ENCODE measurements at places on chromosomes 16 and 17. TPM values are rescaled to one million over a fixed set of nuclear protein-coding genes. Genes with fewer than 3 reads are reported as not detected.

GRCh38 chr16:66359811-66360608 is 6.5 kb upstream of the CDH5 start:
- no peak for DNase-seq

DNA sequence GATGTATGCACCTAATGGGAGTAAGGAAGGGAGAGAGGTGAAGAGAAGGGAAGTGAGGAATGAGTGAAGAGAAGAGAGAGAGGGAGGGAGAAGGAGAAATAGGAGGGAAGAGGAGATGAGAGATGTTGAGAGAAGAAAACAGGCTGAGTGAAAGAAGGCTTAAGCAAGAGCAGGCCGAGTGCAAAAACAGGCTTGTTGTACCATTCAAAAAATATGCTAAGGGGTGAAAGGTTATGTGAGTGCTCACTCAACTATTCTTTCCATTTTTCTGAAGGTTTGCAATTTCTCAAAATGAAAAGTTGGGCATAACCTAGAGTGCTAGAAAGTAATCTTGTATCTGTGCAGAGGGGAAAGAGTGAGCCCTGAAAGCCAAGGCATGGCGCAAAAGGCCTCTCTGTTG is 22.9 kb downstream of the RPGRIP1L start:
- no peak for DNase-seq

RANGRF gene
- total RNA-seq = 6.6 TPM

DNA sequence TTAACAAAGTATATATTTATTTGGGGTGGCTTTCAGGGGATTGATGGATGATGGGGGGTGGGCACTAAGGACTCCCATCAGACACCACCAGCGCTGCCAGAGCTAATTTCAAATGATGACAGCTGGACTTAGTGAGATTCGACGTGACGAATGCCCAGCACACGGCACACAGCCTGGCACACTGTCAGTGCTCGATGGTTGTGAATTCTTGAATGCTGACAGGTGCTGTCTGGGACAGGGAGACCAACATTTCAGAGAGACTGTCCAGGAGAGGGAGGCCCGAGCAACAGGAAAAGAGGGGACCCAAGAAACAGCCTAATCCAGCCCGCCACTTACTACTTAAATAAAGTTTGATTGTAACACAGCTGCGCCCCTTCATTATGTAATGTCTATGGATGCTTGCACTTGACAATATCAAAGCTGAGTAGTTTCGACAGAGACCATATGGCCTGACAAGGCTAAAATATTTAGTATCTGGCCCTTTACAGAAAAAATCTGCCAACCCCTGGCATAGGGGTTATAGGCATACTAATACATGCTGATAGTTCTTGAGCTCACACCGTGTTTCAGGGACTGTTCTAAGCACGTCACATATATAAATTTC is 6.2 kb upstream of the MPRIP start:
- DNase-seq = no peak

Data from left lobe of liver (tissue), 2 donors.